ENCODE measurements at places on chromosomes 5 and 9. TPM values are rescaled to one million over a fixed set of nuclear protein-coding genes. Genes with fewer than 3 reads are reported as not detected.

The NR2F1 gene
- not detected for total RNA-seq

The GPR151 gene
- not detected for total RNA-seq

The IGFBPL1 gene
- total RNA-seq, result 0.20 TPM

The CYSRT1 gene
- total RNA-seq, result 0.86 TPM

DNA sequence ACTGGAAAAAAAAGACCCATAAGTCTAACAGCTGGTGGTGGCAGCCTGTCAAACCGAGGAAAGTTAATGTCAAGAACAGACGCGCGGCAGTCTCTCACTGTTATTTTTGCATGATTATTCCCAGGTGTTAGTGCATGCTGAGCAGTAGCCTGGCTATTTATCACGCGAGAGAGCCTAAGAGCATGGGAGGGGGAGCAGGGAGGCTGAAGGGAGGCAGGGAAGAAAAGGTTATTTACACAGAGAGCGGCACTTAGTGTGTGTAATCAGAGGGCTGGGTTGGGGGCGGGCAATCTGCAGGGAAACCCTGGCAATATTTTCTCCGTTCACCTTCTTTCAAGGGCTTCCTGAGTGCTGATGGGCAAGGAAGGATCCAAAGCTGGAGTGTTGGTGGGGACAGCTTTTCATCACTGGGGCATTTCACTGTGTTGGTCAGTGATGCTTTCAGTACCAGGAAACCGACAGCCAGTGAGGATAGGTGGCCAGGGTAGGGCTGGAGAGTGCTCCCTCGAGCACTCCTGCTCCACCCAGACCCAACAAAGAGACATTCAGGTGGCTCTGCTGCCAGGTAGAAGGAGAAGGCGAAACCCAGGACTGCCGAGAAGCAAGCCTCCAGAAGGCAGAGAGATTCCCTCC, 39.6 kb downstream of the ZNF608 start:
- H3K27me3 ChIP-seq, result no peaks in the 10 kb centered on the region
- H3K4me1 ChIP-seq, result no peaks in the 10 kb centered on the region
- no peaks in the 10 kb centered on the region for H3K36me3 ChIP-seq
- H3K4me3 ChIP-seq, result no peak overlapping the region
- DNase-seq, result no peak

DNA sequence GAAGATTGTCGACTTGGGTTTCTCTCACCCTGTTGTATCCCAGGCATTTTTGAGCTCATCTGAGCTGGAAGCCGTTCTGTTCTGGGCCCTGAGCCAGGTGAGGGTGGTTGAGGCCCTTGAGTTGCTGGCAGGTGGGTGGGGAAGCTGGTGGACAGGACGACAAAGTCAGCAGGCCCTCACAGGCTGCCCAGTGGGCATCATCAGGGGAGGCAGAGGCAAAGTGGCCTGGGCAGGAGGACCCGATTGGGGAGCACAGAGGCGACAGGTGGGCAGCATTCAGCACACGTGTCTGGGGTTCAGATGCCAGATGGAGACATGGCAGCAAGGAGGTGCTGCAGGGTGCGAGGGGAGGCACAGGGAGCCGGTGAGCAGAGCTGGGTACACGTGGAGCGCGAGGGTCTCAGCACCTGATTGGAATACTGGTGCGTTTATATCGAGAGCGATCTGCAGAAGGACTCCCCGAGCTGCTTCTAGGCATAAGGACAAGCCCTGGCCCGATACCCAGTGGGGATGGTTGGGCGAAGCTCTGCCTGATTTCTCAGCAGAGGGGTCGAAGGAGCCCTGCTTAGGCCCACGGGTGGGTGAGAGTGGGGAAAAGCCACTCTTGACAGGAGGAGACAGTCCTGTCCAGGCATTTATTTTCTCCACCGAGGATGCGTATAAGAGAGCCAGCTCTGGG, 49.0 kb upstream of the SUSD3 start:
- peak; percentile 12 for DNase-seq
- peaks cover 81% of the 10 kb centered on the region for H3K36me3 ChIP-seq
- H3K4me1 ChIP-seq, result peaks cover 6% of the 10 kb centered on the region
- H3K27ac ChIP-seq, result peak overlapping the region; percentile 40
- no peaks in the 10 kb centered on the region for H3K27me3 ChIP-seq
- no peak overlapping the region for H3K4me3 ChIP-seq

- DNase-seq, result no peak
- H3K4me3 ChIP-seq, result no peak overlapping the region
- no peaks in the 10 kb centered on the region for H3K36me3 ChIP-seq
- peaks cover 2% of the 10 kb centered on the region for H3K27me3 ChIP-seq
Observed at GRCh38 chr5:50886657-50887345, 220.4 kb downstream of the PARP8 start.

- no peak overlapping the region for H3K27ac ChIP-seq
- H3K4me3 ChIP-seq, result no peak overlapping the region
- peaks cover 47% of the 10 kb centered on the region for H3K27me3 ChIP-seq
- H3K4me1 ChIP-seq, result peaks cover 5% of the 10 kb centered on the region
- no peaks in the 10 kb centered on the region for H3K36me3 ChIP-seq
Observed at GRCh38 chr9:98583417-98583816, 125.3 kb downstream of the GABBR2 start.

GRCh38 chr9:76873821-76874220, 32.1 kb downstream of the PRUNE2 start:
- no peaks in the 10 kb centered on the region for H3K36me3 ChIP-seq
- no peaks in the 10 kb centered on the region for H3K4me1 ChIP-seq
- H3K27me3 ChIP-seq, result peaks cover 4% of the 10 kb centered on the region
- no peak overlapping the region for H3K4me3 ChIP-seq
